ENCODE measurements at places on chromosomes 6 and 20.

GRCh38 chr6:17015551-17016381 is 86.1 kb upstream of the STMND1 start:
- DNase-seq = no peak

DNA sequence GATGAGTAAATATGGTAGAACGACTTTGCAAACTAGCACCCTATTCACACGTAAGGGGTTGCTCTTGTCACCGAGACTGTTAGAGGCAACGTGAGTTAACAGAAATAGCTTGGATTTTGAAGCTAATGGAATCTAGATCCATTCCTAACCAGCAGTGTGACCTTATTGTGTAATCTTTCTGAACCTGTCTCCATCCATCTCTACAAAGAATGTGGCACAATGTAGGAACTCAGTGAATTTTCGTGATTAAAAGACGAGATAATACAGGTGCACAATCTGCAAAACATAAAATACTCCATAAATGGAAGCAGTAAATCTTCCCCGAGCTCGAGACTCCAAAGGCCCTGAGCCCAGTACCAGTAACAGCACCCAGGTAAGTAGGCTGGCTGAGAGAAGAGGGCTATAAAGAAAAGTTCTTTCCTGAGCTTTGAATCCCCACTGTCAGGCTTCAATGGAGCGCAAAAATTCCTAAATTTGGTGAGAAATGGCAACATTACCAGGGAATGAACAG is 801 bp upstream of the KIFC1 start:
- no peak for DNase-seq

DNA sequence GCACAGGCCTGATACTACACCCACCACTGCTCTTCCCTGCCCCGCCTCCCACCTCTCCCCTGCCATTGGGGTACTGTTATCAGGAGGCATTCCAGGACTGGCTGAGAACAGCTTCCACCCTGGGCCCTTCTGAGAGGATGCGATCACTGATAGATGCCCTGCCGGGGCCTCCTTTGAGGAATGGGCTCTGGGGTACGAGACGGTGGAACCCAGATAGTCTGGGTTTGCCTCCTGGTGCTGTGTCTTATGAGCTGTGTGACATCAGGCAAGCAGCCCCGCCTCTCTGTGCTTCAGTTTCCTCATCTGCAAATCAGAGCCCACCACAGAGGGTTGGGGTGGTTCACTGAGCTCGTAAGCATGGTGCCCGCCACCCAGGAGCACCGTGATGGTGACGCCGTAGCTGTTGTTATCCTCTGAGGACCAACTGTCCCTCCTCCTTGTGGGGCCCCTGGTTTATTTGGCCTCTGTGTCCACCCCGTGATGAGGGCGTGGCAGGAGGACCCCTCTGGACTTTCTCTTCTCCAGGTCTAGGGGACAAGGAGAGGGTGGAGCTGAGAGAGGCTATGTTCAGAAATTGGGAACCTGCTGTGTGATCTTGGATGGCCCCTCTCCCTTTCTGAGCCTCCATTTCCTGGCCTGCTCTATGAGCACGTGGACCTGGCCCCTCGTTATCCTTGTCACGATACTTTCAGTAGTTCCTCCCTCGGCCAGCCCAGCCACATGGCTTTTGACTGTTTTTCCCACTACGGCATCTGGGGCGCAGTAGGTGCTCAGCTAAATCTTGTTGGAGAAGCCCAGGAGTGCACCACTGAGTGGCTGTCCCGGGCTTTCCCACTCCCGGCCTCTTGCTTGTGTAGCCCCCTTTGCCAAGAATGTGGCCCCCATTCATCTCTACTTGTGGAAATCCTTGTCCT is 18.3 kb downstream of the SRC start:
- DNase-seq = no peak

GRCh38 chr20:49775229-49775693 is 37.4 kb upstream of the SLC9A8 start:
- no peak for DNase-seq

DNA sequence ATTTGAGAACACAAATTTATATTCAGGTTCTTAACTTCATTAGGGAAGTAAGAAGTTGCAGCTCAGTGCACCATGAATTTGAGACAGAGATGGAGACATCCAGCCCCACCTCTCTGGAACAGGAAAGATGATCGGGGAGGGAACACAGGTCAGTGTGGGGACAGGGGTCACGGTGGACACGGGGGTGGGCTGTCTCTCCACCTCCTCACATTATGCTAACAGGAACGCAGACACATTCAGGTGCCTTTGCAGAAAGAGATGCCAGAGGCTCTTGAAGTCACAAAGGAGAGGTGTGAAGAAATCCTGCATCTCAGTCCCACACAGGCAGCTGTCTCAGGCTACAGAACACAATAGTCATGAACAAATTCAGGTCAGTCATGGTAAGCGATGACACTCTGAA is 3.1 kb downstream of the HLA-C start:
- no peak for DNase-seq

DNA sequence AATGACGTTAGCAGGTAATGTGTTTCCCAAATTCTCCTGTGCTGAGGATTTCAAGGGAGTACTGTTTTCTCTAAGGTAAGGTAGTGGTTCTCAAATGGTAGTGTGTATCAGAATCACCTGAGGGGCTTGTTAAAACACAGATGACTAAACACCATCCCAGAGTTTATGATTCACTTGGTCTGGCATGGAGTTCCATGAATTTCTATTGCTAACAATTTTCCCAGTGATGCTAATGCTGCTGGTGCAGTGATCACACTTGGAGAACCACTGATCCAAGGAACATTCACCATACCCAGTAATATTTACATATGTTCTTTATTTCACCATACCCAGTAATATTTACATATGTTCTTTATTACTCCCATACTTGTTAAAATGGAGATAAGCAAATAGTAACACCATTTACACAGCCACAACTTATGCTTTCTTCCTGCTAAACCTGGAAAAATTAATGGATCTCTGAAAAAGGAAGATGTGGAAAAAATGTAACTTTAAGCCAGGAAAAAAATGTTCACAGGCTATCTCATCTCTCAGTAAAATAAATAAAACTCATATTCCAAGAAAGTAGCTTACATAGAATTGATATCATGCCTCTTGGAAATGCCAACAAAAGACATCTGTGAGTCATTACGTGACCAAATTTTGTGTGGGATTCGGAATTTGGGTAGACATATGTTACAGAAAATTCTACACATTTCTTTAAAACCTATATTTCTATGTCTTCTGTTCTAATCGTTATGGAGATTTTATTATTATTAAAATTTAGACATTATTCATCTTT is 129.5 kb downstream of the MMUT start:
- DNase-seq = no peak

DNA sequence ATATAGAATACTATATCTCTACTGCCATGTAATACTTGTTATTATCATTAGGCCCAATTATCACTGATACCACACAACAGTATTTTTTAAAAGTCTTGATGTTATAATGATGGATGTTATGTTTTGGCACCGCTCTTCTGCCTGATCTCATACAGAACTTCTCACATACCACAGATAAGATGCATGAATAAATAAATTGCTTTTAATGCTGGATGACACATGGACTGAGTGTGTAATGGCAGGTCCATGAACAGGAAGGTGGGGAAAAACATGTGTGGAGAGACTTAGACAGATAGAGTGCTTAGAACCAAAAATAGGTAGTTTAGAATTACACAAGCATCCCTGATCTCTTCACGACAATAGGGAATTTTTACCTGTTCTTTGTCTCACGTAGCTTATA is 258.4 kb upstream of the MARCKS start:
- DNase-seq = no peak

GRCh38 chr6:16028966-16029365 is 99.9 kb upstream of the MYLIP start:
- no peak for DNase-seq

- no peak for DNase-seq
These were observed 241.2 kb downstream of the TTLL2 start for GRCh38 chr6:167565884-167566599.

- DNase-seq = no peak
These were observed 1.8 kb upstream of the HLA-DQB1 start for GRCh38 chr6:32668226-32668747.

GRCh38 chr20:37915434-37915787 is 12.5 kb downstream of the VSTM2L start:
- DNase-seq = no peak

DNA sequence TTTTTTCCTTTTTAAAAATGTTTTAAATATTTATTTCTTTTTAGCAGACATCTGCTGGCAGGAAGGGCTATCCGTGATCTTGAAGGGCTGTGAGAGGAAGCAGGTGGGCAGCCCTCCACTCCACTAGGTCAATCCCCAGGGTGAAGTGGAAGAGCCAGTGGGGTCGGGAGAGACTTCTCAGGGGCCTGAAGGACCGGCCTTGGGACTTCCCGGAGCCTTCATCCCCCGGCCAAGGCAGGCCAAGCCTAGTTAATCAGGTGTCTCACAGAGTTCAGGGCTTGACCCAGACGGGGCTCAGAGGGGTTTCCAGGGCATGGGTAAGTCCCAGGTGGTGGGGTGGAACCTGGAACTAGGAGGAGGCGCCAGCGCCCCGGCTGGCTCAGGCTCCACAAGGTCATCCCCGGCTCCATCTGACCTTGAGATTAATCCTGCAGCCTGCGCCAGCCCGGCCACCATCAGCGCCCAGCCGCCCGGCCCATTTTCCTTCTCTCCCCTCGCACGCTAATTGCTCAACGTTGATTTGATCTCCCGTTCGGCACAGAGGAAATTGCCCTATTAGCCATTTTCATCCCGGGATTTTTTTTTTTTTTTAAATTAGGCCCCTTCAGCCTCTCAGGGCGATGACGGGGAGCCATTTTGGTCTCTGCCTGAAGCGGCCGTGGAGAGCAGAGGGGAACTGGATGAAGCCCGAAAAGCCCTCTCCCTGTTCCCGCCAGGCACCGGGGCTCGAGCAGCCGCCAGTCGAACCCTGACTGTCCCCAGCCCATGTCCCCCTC is 44.4 kb downstream of the MDFI start:
- DNase-seq = no peak

DNA sequence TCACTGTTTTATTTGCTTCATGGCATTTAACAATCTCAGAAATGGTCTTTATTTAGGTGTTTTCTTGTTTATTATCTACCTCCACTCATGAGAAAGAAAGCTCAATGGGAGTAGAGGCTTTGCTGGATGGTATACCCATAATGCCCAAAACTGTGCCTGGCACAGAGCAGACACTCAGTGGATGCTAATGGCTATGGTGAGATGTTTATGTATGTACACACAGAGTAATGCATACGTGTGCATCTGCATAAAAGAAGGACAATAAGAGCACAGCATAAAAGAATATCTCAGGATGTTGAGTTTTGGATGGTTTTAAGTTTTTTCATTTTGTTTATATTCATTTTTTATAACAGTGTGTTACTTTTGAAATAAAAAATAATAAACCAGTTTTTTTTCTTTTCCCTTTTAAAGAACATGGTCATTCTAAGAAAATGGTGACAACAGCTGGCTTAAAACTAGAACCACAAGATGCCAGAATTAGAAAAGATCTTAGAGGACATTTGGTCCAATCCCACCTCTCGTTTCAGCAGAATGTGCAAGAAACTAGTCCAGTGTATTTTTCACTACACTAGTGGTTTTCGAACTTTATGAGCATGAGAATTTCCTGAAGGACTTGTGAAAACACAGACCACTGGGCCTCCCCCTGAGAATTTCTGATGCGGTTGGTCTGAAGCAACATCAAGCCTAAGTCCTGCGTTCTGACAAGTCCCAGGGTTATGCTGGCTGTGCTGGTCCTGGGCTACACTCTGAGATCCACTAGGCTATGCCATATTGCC is 131.9 kb downstream of the FYN start:
- no peak for DNase-seq
